ENCODE measurements at places on chromosomes 5 and 9. TPM values are rescaled to one million over a fixed set of nuclear protein-coding genes. Genes with fewer than 3 reads are reported as not detected.
A peak's percentile ranks its signal among the peaks of the same experiment; 100 is the strongest.

- DNase-seq: no peak
Observed at GRCh38 chr5:23223846-23224245, 283.6 kb upstream of the PRDM9 start.

PCDHA12 gene
- 0.89 TPM for total RNA-seq

- DNase-seq: no peak
Observed at GRCh38 chr5:56817263-56818014, 2.1 kb downstream of the MAP3K1 start.

DNA sequence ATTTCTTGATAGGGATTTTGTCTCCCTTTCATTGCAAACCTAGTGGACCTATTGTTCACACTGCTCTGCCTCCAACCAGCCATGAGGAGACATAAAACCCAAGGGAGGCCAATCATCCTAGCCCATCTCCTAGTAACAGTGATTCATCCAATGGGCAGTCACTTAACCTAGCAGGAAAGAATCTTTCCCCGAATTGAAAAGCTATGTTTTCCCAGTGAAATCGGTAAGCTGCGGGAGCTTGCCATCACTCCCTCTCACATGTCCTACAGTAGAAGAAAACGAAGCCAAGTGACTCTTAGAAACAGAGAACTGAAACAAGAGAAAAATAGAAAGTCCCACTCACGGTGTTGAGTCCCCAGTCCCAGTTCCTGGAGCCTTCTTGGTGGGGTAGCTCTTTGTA lies 123.3 kb downstream of the SUSD1 start:
- DNase-seq: no peak

ADAMTS2 gene
- 13.3 TPM for total RNA-seq

SLC6A7 gene
- total RNA-seq: 0.10 TPM

DNA sequence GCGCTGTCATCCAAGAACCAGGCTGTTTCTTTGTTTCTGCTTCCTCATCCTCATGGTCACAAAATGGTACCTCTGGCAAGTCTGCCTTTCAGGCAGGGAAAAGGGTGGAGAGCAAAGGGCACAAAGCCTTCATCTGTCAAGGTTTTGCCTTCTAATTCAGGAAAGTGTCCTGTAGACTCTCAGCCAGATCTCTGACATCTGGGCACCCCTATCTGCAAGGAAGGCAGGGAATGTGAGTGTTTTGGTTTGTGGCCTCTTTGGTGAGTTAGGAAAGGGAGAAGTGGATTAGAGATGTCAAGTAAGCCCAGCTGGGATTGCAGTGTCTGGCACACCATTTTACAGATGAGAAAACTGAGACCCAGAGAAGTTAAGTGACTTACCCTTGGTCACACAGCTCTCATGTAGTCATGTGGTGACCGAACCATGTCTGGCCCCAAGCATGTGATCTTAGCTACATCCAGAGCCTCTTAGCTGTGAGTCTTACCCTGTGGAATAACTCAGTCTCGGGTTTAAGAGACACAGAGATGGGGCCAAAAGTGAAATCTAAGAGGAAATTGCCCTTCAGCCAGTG lies 115.6 kb upstream of the SAP30L start:
- no peak for DNase-seq

- no peak for DNase-seq
Observed at GRCh38 chr9:119941091-119941490, 571.9 kb upstream of the BRINP1 start.

- no peak for DNase-seq
Observed at GRCh38 chr5:108238936-108239887, 142.7 kb downstream of the FBXL17 start.

TLR4 gene
- 23.5 TPM for total RNA-seq

IL9 gene
- not detected for total RNA-seq

DNA sequence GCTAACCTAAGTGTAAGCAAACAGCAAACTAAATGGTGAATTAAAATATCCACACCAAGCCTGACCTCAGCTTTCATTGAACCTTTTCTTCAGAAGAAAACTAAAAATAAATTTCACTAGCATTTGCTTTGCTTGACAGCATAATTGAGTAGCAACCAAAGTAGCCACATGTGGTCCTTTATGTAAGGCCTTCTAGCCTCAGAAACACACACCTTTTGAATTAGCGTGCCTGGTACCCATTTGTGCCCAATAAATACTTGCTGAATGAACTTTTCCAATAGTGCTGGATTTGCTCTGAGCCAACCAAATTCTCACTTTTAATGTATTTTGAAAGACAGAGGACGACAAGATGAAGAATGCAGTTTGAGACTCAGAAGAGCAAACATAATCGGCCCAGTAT lies 2.1 kb upstream of the NIPBL start:
- no peak for DNase-seq

SLC4A9 gene
- 0.13 TPM for total RNA-seq

CSF2 gene
- total RNA-seq: not detected

DNA sequence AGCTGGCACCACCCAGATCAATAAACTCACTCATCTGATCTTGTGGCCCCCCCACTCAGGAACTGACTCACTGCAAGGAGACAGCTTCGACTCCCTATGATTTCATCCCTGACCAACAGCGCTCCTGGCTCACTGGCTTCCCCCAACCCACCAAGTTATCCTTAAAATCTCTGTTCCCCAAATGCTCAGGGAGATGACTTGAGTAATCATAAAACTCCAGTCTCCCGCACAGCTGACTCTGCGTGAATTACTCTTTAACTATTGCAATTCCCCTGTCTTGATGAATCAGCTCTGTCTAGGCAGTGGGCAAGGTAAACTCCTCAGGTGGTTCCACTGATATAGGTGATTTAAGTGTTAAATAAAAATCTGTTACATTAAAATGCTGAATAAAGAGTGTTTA lies 1.9 kb upstream of the TRIM32 start:
- DNase-seq: no peak

TRAF1 gene
- total RNA-seq: 10.0 TPM

GRCh38 chr5:68012429-68012828 lies 203.1 kb upstream of the PIK3R1 start:
- DNase-seq: no peak

IFNA21 gene
- total RNA-seq: not detected

HACD4 gene
- total RNA-seq: 4.1 TPM

DNA sequence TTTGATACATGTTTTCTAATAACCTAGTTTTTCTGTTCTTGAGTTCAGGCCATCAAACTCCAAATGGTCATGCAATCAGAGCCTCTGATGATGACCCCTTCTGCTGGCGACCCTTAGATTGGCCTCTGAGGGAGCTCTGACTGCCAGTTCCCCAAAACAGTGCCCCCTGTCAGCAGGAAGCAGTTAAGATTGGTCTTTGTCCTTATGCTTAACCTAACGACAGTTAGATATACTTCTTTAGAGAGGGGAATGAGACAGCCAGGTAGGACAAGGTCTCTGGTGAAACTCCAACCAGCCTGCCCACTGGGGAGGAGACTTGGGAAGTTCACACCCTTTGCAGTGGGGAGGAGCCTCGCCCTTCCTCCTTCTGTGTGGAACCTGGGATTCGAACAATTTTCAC lies 390.4 kb upstream of the KIF2A start:
- DNase-seq: no peak

DNA sequence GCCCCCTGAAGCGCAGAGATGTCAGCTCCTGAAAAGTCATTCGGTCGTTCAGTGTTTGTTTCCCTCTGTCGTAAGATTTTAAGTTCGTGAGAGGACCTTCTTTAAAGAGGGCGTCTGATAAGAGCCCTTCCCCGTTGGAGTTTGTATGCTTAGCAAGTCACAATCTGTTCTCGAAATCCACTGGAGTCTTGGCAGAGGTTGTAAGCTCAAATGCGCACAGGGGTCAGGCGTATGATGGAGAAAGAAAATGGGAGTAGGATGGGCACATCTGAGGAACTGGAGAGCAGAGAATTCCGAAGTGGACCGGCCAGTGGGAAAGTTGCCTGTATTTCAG lies 710 bp downstream of the HSD17B4 start:
- peak; percentile 52 for DNase-seq

ARID3C gene
- not detected for total RNA-seq

DNA sequence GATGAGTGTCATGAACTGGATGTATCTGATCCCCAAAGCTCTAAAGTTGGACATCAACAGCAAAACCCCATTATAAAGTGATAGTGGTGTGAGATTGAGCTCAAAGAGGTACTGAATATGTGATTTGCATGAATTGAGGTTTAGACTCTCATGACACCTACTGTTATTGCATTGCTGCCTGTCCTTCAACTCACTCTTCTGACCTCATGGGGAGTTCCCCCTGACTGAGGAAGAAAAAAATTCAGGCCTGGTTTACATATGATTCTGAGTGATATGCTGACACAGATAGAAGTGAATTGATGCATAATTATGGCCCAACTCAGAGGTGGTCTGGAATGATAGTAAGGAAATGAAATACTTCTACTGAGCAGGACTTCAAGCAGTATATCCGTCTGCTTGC lies 76.2 kb upstream of the CHD1 start:
- DNase-seq: no peak

POU5F2 gene
- 4.9 TPM for total RNA-seq

CHSY3 gene
- total RNA-seq: 0.96 TPM

DNA sequence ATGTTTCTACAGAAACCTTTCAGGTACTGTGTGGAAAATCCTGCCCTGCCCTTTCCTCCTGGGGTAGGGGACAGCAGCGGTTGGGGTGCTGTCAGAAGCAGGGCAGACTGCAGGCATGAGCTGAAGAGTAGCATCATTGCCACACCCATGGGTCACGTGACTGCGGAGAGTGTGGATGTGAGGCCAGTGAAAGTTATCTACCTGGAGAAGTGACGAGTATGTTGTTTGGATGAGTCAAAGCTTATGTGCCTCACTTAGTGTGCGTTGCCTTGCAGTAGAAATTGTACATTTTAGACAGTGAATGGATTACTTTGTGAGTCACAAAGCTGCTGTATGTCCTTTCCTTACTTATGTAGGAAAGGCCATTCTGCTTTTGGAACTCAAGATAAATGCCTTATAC lies 21.7 kb upstream of the ACTBL2 start:
- no peak for DNase-seq

All from ureter (tissue), 1 donor.